ENCODE measurements at places on chromosomes 2 and 18.

- no peak for DNase-seq
These were observed 147.1 kb downstream of the THADA start for GRCh38 chr2:43448822-43449110.

DNA sequence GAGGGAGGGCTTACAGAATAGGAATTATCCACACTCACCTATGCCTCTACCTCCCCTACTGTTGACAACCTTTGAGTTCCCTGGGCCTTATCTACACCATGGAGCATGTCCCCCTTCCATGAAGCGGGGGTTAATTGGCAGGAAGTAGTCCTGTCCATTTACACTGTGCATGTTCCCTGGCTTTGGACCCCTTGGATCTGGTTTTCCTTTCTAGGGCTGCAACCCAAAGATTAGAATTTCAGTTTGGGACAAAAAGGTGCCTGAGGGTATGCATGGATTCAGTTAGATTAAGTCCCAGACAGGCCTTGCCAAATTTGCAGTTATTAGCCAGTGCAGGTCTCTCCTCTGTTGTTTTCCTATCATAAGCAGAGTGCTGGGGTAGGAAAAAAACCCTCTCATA lies 180.3 kb downstream of the CMPK2 start:
- no peak for DNase-seq

- DNase-seq, result no peak
These were observed 196.0 kb downstream of the TMEM163 start for GRCh38 chr2:134522496-134523455.

GRCh38 chr2:196836440-196836839 lies 27.3 kb upstream of the C2orf66 start:
- no peak for DNase-seq

GRCh38 chr18:32753656-32754260 lies 19.1 kb downstream of the KLHL14 start:
- DNase-seq, result no peak

GRCh38 chr2:61969376-61969775 lies 63.9 kb downstream of the COMMD1 start:
- no peak for DNase-seq

DNA sequence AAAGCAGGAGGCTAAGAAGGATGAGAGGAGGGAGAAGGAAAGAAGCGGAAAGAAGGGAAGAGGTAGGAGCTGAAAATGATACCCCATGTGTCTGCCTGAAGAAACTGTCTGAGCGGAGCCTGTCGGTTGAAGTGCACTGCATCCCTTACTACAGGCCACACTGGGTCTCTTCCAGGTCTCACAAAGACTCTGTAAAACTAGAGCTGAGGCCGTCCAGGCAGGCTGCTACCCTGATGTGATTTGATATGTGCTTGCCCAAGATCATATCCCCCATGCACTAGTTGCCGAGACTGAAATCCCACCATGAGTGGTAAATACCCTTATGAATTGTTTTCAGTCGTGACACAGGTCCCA lies 134.4 kb downstream of the MAIP1 start:
- no peak for DNase-seq

- no peak for DNase-seq
These were observed 283.3 kb downstream of the DCDC2C start for GRCh38 chr2:3986530-3987258.

DNA sequence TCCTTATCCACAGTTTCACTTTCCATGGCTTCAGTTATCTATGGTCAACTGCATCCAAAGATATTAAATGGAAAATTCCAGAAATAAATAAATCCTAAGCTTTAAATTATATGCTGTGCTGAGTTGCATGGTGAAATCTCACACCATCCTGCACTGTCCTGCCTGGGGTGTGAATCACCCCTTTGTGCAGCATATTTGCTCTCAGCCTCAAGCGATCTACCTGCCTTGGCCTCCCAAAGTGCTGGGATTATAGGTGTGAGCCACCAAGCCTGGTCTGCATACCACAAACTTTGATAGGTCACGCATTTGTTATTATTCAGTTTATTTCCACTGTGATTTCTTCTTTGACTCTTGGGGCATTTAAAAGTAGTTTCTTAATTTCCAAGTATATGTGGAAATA lies 117.2 kb downstream of the SPIRE1 start:
- DNase-seq, result no peak

- DNase-seq, result no peak
These were observed 98.5 kb downstream of the ATAD2B start for GRCh38 chr2:23828256-23828980.

DNA sequence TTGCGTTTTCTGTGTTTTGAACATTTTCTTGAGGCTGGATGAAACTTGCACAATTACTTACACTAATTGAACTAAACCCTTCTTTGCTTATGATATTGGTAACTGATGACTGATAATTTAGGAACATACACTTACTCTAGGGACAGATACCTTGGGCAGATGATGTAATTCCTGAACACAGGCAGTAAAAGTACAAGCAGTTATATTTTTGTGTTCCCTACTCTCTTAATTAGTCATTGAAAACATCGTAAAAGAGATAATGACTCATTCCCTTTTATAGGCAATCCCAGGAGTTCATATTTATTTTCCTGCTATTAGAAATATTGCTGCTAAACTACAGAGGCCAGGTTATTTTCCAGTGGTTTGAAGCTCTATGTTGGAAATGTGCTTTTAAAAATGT lies 46.4 kb downstream of the CCDC85A start:
- no peak for DNase-seq

- DNase-seq, result no peak
These were observed 134.9 kb downstream of the LTBP1 start for GRCh38 chr2:33081691-33082090.

- DNase-seq, result no peak
These were observed 4.8 kb upstream of the SLC38A11 start for GRCh38 chr2:164960159-164960558.

- no peak for DNase-seq
These were observed 189.3 kb downstream of the ANAPC1 start for GRCh38 chr2:111694700-111695101.

GRCh38 chr2:137968477-137969417 lies 4.5 kb downstream of the HNMT start:
- DNase-seq, result no peak

GRCh38 chr2:170887496-170887895 lies 41.6 kb upstream of the GORASP2 start:
- DNase-seq, result no peak

DNA sequence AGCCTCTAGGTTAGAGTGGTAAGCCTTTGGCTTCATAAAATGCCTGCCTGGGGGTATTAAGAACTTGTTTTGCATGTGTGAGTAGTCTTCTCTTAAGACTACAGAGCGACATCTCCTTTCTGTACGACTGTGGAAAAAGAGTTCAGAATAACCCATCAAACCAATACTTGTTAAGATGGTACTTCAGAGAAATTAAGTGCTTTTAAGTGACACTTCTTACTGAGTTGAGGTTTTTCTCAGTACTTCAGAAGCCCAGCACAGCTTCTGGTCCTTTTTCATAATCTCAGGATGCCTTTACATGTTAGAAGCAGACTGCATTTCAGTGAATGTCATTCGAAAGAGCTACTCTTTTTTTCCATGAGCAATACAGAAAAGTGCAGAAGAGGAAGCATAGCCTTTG lies 10.8 kb downstream of the XRCC5 start:
- peak; percentile 41 for DNase-seq

DNA sequence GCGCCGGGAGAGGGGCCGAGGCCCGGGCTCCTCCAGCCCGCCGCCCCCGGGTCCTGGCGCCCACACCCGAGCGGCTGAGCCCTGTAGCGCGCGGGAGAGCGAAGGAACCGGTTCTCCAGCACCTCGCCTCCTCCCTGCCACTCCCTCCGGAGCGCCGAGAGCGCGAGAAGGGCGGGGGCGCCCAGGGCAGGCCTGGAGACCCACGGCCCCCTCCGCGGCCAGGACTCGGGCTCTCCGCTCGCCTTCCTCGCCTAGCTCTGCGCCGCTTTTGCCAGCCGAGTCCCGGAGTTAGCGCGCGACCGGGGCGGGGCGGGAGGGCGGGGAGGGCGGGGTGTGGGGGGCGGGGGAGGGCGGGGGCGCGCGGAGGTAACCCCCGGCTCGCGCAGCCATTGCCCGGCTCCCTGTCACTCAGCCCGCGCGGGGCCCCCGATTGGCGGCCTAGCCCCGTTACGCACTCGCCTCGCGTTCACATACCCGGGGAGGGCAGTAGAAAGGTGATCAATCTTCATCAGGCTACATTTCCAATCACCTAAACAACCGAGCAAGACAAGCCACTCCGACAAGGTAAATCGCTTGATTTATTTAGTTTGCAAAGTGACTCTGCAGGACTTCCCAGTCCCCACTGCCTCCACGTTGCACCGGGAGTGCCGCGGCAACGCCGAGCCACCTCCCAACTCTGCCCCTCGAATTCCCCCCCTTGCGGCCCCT lies at the start of gene OTX1:
OTX1 (plus strand) TSS at position 497 of the 708 bp plus-strand sequence. CDS start 2,161 bp downstream, outside the sequence.
- no peak for DNase-seq

GRCh38 chr18:58639751-58640427 lies 11.0 kb upstream of the ALPK2 start:
- DNase-seq, result no peak

DNA sequence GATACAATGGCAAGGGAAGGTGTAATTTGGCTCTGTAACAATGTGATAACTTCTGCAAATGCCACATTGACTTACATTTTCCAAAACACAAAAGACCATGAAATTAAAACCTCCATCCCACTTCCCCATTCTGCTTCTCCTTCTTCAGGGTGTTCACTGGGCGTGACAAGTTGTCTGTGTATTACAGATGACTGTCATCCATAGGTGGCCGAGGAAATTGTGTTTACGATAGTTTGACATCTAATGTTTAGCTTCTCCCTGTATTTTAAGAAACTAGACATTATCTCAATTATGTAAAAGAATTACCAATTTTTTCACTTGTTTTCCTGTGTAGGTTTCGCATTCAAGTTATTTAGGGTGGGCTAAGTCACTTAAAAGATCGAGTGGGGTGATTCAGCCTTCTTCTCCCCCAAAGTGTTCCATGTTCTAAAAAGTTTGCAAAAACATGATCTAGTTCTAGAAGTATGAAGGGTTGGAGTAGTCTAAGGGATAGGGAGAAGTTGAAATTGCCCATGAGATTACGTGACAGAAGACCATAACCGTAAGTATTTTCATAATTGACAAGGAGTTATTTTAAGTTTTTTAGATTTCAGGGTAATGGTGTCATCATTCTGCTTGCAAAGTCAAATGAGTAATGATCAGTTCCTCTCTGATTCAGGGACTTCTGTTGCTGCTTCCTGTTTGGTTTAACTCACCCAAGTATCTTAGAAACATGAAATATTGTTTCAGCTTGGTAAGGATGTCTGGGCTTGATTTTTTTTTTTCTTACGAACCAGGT lies 25.2 kb upstream of the CYTIP start:
- peak; percentile 48 for DNase-seq

GRCh38 chr18:6495536-6495935 lies 80.8 kb upstream of the L3MBTL4 start:
- DNase-seq, result no peak

- no peak for DNase-seq
These were observed 931 bp upstream of the TMEM131 start for GRCh38 chr2:97996679-97997078.

DNA sequence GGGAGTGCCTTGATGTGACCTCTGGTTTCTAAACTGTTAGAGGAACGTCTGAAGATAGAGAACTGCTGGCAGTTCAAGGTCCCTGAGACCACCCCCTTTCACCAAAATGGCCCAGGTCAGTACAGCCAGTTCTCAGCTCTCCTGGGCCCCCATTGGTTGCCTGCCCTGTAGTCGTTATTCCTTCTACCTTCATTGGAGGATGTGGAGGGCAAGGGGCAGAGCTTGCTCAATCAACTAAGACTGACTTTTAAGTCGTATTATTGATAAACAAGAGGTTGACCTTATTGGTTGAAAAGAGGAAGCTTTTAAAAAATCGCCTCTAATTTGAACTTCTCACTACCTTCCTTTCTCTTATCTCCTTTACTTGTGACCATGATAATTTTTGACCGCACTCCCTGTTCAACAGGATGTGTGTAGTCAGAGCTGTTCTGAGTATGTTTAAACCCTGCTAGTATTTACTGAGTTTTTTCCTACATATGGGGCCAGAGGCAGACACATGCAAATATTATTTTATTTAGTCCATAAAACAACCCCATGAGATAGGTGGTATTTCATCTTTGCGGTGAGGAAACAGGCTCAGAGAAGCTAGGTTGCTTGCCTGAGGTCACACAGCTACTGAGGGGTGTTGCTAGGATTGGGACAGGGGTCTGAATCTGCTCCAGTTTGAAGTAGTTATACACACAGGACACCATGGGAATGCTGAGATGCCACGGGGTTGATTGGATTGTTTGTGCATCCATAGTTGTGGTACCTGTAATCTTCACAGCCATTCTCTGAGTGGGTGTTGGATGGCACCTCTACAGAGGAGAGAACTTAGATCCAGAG lies 65.9 kb downstream of the TMEM247 start:
- peak; percentile 79 for DNase-seq

GRCh38 chr18:57798713-57799373 lies 4.3 kb downstream of the ATP8B1 start:
- DNase-seq, result no peak

GRCh38 chr2:26997394-26997793 lies 27.0 kb downstream of the MAPRE3 start:
- DNase-seq, result no peak

GRCh38 chr18:24741965-24742724 lies 281.7 kb downstream of the HRH4 start:
- no peak for DNase-seq

DNA sequence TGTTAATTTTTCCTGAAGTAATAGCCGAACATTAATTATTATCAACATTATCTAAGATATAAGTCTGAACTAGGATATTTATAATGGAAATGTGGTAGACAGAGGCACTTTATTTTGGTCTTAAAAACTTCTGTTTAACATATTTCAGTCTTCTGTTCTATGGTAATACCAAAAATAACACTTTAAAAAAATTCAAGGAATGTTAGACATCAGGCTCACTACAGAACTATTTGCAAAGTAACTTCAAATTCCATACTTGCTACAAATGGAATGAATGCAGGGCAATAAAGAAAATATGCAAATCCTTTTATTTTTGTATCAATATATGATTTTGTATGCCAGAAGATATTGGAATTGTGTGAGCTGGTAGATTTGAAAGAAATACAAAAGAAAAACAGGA lies 345.5 kb upstream of the DSEL start:
- no peak for DNase-seq

- no peak for DNase-seq
These were observed 98.6 kb downstream of the IRS1 start for GRCh38 chr2:226701052-226701451.

DNA sequence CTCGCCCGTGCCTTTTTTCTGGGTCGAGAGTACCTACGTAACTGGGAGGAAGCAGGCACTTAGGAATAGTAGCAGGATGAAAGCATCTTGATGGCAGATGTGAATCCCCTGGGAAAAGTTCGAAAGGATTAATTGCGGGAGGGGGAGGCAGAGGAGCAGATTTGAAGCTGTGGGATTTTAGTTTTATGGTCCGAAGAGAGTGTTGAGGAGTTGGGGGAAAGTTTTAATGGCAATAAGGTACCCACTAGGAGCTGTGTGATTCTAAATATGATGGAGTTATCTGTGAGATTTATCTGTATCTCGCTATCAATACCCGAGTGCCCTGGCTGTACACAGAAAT lies 1.1 kb downstream of the AGFG1 start:
- DNase-seq, result no peak

GRCh38 chr2:9235147-9236044 lies 28.8 kb downstream of the ASAP2 start:
- no peak for DNase-seq

GRCh38 chr2:177758591-177759371 lies 313.8 kb downstream of the PDE11A start:
- DNase-seq, result no peak

- DNase-seq, result no peak
These were observed 8.9 kb upstream of the POU3F3 start for GRCh38 chr2:104844807-104845551.
